Effector CD4-positive, alpha-beta T cell (primary cell): ENCODE measurements at places on chromosomes 3 and 15.

DNA sequence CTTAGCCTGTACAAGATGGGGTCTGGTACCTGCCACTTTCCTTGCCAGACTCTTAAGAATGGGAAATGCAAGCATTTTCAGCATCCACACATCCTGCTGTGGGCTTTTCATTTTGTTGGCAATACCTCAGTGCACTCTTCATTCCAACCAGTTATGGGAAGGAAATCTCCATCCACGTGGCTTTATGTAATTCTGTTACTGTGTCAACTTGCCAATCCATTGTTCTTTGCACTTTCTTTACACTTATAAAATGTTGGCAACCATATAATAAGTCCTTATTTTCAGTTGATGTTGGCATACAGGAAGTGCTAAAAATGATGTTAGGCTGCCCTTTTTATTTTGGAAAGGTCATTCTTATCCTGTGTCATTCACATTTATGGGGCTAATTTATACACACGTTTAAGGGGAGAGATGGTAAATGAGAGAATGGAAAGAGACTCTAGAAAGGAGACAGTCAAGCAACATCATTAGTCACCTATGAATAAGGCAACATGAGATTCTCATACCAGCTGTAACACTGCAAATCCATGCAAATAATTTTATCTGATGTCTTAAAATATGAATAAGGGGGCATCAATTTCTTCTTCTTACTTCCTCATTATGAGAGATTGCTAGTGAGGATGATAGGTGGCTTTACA is 238.7 kb downstream of the CHST2 start:
- DNase-seq, result no peak

GRCh38 chr3:156189927-156190326 is 69.5 kb downstream of the KCNAB1 start:
- DNase-seq, result no peak

DNA sequence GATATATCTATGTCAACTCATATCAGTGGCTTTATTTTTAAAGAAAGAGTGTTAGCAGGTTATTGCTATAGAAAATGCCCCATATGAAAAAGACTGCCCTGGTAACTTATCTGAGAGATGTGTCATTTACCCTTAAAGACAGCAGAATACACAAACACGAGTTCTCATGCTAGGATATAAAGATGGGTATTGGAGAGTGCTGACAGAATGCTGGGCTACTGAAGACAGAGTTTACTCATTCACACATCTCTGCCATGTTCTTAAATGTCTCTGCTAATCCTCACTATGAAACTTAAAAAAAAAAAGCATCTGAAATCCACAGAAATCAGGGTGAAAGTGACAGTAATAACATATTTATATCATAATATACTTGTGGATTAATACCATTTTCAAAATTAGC is 126.7 kb downstream of the FOXP1 start:
- no peak for DNase-seq

DNA sequence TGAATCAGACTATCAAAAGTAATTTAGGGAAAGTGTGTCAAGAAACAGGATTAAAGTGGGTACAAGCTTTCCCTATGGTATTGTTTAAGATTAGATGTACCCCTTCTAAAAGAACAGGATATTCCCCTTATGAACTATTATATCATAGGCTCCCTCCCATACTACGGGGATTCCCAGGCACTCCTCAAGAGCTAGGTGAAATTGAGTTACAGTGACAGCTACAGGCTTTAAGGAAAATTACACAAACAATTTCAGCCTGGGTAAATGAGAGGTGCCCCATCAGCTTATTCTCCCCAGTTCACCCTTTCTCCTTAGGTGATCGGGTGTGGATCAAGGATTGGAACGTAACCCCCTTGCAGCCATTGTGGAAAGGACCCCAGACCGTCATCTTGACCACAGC is 240.8 kb upstream of the CNTN6 start:
- no peak for DNase-seq

DNA sequence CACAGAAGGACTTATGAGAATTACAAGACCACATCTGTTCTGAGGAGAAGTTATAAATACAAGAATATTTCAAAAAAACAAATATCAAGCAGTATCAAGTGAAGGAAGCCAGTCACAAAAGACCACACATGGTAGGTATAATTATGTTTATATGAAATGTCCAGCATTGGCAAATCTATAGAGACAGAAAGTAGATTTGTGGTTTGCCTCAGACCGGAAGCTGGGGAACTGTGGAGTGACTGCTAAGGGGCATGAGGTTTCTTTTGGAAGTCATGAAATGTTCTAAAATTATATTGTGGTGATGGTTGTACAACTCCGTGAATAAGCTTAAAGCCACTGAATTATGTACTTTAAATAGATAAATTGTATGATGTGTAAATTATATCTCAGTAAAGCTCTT is 136.9 kb downstream of the FRMD5 start:
- no peak for DNase-seq

DNA sequence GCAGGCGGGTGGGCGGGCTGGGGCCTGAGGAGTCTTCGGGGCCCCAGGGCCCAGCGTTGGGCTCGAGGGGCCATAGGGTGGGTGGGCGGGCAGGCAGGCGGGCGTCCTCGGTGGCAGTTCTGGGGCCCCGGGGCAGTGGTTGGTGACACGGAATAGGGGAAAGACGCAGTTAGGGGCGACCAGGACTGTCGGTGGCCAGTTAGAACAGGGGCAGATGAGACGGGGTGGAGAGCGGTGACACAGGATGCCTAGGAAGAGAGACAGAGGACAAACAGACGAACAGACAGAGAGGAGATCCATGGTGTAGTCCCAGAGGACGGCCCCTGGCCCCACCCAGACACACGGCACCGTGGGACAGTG is 36.5 kb downstream of the GRIP2 start:
- no peak for DNase-seq

DNA sequence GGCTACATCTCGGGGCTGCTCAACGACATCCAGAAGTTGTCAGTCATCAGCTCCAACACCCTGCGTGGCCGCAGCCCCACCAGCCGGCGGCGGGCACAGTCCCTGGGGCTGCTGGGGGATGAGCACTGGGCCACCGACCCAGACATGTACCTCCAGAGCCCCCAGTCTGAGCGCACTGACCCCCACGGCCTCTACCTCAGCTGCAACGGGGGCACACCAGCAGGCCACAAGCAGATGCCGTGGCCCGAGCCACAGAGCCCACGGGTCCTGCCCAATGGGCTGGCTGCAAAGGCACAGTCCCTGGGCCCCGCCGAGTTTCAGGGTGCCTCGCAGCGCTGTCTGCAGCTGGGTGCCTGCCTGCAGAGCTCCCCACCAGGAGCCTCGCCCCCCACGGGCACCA is 17.0 kb downstream of the ANKRD63 start:
- DNase-seq, result no peak

- DNase-seq, result no peak
These were observed 97.5 kb downstream of the DNAJB8 start for GRCh38 chr3:128369121-128369703.

GRCh38 chr3:185216607-185216958 is 37.3 kb downstream of the EHHADH start:
- DNase-seq, result no peak

- no peak for DNase-seq
These were observed 47.5 kb upstream of the FRMD4B start for GRCh38 chr3:69433121-69433968.

DNA sequence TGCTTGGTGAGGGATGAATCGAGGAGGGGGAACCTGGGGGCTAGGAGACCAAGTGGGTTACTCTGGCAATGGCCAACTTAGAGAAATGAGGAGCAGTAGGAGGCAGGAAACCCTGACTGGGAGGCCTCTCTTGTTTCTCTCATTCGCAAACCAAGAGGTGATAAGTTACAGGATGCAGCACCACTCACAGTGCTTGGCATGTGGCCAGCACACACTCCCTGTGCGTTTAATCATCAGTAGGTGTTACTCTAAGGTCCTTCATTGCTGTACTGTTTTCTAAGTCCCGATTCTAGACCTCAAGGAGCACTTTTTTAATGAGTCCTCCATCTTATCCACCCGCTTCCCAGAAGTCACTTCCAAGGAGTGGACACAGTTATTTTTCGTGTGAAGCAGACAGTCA is 314.1 kb upstream of the TRIM42 start:
- DNase-seq, result no peak

GRCh38 chr15:67504056-67504455 is 16.9 kb upstream of the C15orf61 start:
- no peak for DNase-seq

- DNase-seq, result no peak
These were observed 312.4 kb upstream of the SEMA6D start for GRCh38 chr15:47404877-47405276.

DNA sequence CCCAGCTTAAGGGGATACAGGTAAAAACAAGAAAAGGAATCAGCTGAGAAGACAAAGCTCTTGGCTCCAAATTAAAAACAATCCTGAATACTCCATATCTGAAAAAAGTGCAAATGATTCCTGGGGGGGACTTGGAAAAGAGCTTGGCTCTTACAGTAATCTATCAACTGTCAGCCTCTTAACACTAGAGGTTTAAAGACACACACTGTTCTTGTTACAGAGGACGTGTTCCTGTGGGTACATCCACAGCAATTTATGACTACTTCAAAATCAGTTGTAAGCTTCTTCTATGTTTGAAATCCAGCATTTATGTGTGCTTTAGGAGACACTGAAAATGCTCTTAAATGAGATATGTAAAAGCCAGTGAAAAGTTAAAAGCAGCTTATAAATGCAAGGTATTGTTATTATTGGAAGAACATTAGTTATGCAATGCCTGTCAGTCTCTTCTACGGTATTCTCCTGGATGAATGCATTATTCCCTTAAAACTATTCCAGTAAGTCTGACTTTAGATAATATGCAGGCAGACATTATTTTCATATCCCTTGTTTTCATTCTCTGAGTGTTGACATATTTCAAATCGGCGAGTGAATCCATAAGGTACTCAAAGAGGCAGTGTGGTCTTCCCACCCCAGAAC is 408.4 kb upstream of the ADAMTS9 start:
- DNase-seq, result no peak

DNA sequence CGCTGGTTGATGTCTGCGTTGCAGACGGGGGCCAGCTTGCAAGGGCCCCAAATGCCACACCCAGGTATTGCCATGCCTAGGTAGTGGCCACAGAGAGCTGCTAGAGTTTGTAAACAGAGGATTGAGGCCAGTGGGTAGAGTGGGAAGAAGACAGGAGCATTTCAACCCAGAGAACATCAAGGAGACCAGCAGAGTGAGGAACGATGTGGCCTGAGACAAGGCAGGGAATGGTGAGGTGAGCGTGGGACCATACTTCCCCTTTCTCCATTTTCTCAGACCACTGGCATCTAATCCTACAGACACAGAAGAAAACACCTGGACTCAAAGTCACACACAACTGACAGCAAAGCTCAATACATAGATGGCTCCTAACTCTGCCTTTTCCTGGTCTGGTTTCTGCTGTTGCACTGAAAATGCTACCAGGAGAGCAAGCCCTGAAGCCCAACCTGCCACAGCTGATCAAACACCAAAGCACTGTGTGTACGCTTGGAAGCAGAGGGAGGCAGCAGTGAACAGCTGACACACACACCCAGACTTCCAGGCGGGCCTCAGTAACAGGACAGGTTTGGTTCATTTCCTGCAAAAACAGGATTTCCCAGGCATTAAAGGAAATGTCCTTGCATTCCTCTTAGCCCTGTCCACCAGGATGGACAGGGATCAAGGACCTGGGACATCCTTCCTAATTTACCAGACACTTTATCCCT is 1.6 kb downstream of the FAM174B start:
- DNase-seq, result no peak

DNA sequence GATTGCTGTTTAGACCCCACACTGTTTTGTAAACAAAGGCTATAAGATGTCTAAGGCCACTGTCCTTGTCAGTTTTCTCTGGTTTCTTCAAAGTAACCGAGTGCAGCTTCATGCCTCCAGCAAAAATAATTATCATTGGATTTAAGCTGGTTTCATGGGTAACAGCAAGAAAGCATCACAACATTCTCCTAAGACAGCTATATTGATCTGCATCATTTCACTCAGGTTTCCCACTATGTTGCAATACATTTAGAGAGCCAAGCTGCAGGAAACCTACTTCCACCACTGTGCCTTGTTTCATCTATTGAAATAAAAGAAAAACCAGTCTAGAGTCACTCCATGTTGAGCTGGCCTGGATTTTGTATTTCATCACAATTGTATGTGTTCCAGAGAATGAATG is 351.4 kb downstream of the OXSM start:
- DNase-seq, result no peak

DNA sequence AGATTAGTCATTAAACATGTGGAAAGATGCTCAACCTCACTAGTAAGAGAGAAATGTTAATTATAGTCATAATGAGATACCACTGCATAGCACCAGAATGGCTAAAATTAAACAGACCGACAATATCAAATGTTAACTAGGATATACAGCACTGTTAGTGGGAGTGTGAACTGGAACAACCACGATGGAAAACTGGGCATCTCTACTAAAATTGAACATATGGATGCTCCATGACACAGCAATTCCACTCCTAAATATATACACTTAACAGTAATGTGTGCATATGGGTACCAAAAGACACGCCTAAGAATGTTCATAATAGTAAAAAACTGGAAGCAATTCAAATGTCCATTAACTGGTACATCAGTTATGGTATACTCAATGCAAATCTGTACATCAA is 41.5 kb downstream of the CRTAP start:
- DNase-seq, result no peak

DNA sequence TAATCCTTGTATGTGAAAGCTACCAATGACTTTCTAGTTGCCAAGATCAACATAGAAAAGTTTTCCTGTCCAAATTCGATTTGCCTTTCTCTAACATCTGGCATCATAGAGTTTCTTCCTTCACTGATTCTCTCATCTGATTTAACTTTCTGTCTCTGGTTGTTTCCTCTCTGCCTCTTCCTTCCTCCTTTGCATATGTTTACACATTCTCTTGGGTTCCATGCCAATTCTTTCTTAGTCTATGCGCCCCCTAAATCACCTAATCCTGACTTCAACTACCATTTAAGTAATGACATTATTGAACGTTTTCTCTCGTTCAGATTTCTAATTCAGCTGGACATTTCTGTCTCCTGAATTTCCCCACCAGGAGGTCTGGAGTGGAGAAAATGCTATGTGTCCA is 561.9 kb upstream of the TGFBR2 start:
- DNase-seq, result no peak

DNA sequence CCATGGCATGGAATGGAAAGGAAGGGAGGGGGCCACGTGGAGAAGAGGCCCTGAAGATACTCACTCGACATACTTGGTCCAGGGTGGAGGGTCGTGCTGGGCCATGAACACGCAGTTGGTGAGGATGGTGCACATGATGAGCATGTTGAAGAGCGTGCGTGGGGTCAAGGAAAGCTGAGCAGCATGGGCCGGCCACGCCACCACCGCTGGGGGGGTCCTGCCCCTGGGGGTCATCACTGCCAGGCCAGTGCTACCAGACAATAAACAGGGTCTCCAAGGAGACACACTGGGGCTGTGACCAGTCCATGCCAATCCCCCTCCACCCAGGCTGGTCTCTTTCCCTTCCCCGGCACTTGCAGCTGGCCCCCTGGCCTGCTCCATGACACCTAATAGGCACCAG is 27.2 kb downstream of the SCN5A start:
- DNase-seq, result no peak

GRCh38 chr15:76169018-76169417 is 109.2 kb downstream of the TMEM266 start:
- DNase-seq, result no peak

DNA sequence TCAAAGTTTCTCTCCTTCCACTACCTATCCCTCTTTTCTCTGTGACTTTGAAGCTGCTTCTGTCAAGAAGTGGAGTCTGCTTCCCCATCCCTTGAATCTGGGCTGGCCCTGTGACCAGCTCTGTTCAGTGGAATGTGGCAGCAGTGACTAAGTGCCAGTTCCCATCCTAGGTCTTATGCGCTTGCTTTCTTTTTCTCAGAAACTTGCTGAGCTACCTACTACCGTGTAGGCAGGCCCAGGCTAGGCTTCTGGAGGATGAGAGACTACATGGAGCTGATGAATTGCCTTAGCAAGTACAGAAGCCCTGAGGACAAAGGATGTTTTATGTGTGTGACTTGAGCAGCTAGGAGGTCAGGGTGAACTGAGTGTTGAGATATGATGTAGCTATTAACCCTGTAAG is 123.2 kb downstream of the PDCD6IP start:
- DNase-seq, result no peak
